ENCODE measurements at places on chromosomes 1 and 21. TPM values are rescaled to one million over a fixed set of nuclear protein-coding genes. Genes with fewer than 3 reads are reported as not detected.

- no peak for DNase-seq
Measured at GRCh38 chr1:237507005-237507404, 383.7 kb downstream of the ZP4 start.

GRCh38 chr1:3348196-3348865 lies 106.1 kb upstream of the ARHGEF16 start:
- DNase-seq: no peak

DNA sequence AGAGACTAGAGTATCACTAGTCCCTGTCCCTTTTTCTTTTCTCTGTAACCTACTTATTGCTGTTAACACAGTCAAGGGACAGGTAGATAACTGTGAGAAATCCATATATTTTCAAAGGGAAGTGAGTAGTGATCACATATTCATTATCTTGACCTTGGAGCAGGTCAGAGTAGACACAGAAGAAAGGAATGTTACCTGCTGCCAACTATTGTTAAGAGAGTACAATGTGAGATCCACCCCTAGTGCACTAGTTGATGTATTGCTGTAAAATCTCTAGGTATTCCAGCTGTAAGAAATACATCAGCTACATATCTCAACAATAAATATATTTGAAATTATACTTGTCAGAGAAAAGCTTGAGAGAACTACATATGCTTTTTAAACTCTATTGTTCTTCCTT lies 68.7 kb upstream of the ADGRL2 start:
- no peak for DNase-seq

The CCDC27 gene
- not detected for total RNA-seq

The NGF gene
- total RNA-seq: 2.4 TPM
